ENCODE measurements at places on chromosomes 1 and 21. TPM values are rescaled to one million over a fixed set of nuclear protein-coding genes. Genes with fewer than 3 reads are reported as not detected.

RPE65 gene
- total RNA-seq = 0.13 TPM

LRRC3 gene
- 2.9 TPM for total RNA-seq

CRYBG2 gene
- total RNA-seq = not detected

TEDDM1 gene
- not detected for total RNA-seq

GBP1 gene
- 6.2 TPM for total RNA-seq

- peak; percentile 79 for DNase-seq
Observed at GRCh38 chr1:9654051-9654833, 2.7 kb downstream of the PIK3CD start.

DNA sequence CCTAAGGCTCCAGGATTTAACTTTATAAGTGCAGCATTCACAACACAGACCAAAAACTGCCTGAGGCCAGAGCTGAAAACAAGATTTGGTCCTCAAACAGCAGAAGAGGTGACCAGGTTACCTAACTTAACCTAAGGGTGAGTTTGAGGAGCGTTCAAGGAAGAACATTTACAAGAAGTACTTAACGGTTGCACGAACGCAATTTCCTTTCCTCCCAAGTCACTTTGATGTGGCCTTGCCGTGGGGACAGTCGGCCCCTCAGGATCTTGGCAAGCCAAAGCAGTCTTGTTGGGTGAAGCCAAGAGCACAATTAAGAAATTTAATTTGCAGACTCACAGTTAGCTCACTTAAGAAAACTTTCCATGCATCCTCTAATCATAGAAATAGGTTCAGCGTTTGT, 202.6 kb upstream of the COA6 start:
- no peak for DNase-seq

- DNase-seq = peak; percentile 83
Observed at GRCh38 chr1:6438047-6438525, 13.5 kb downstream of the ESPN start.

DNA sequence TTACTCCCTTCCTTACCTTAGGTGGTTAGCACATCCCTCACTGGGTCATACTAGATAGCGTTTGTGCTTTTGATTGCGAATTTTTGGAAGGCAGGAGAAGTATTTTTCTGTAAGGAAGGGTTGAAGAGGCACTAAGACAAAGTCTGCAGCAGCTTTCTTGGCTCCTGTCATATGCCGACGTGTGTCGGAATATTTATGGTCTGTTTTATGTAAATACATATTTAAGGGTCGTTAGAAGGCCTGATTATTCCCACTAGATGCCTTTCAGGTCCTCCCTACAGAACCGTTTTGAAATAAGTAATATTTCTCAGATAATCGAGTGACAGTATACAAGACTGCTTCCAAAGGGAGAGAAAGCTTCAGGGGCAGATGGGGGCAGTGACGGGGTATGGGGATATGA, 10.0 kb downstream of the RNF220 start:
- DNase-seq = no peak

DNA sequence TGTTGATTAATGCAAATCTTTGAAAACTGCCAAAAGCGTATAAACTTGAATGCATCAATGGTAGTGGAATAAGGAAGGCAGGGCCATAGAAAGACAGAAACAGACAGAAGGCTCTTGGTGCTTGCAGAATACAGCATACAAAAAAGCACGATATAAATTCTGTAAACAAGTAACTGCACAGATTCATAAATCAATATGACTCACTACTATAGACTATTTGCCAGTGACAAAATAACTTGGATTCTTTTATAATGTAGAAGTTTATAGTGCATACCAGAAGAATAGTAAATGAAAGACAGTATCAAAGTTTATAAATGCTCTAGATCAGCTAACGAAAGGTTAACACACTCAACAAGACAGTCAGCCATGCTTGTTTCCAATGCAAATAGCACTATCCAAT, 349.6 kb downstream of the PTBP2 start:
- DNase-seq = no peak

- DNase-seq = no peak
Observed at GRCh38 chr1:208243527-208243966, 637 bp downstream of the PLXNA2 start.

DNA sequence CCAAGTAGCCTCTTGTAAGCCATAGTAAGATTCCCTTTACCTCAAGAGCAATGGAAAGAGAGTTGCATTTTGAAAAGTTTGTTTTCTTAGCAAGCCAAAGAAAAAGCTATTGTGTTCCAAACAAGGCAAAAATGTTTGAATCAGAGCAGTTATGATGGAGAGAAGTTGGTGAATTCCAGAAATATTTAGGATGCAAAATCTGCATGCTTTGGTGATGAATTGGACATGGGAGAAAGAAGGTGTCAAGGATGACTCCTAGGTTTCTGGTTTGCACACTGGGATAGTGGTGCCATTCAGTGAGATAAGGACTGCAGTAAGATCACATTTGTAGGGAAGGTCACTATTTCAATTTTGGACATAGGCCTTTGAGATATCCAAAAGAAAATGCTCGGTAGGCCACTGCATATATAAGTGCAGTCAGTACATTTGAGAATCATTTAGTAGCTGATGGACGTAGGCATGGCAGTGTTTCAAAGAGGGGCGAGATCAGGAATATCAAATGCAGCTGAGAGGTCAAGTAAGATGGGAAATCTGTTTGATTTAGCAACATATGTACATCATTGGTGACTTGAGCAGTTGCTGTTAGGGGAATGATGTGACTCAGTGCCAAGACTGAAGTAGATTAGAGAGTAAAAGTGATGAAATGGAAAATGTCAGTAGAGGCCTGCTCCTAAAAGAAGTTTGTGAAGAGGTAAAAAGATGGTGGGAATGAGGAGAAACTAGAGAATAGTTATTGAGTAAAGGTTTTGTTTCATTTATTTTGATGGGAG, 33.9 kb upstream of the GPR25 start:
- no peak for DNase-seq

DNA sequence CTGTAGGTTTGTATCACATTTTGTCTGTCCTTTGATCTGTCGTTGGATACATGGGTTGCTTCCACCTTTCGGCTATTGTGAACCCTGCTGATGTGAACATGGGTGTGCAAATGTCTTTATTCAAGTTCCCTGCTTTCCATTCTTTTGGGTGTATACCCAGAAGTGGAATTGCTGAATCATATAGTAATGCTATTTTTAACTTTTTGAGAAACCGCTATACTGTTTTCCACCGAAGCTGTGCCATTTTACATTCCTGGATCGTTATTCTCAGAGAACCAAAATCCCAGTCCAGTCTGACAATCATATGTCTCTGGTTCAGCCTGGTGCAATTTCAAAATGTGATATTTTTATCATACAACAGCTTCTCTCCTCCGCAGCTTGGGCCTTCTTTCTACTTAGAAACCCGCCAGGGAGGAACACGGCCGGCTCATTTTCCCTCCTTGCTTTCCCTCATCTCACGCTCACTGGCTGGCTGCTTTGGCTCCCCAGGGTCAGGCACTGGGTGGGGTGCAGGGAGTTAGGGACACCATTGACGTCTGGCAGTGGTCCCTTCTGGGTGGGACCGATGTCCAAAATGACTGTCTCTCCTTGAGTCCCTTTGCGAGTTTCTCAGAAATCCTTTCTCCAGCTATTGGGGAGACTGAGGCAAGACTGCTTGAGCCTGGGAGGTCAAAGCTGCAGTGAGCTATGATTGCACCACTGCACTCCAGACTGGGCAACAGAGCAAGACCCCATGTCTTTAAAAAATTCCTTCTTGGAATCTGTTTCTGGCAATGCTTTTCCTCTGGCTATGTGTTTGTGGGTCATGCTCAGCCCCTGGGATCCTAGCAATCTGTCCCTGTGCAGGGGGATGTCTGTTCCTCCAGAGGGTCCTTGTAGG, 73.5 kb upstream of the AKT3 start:
- DNase-seq = no peak

DNA sequence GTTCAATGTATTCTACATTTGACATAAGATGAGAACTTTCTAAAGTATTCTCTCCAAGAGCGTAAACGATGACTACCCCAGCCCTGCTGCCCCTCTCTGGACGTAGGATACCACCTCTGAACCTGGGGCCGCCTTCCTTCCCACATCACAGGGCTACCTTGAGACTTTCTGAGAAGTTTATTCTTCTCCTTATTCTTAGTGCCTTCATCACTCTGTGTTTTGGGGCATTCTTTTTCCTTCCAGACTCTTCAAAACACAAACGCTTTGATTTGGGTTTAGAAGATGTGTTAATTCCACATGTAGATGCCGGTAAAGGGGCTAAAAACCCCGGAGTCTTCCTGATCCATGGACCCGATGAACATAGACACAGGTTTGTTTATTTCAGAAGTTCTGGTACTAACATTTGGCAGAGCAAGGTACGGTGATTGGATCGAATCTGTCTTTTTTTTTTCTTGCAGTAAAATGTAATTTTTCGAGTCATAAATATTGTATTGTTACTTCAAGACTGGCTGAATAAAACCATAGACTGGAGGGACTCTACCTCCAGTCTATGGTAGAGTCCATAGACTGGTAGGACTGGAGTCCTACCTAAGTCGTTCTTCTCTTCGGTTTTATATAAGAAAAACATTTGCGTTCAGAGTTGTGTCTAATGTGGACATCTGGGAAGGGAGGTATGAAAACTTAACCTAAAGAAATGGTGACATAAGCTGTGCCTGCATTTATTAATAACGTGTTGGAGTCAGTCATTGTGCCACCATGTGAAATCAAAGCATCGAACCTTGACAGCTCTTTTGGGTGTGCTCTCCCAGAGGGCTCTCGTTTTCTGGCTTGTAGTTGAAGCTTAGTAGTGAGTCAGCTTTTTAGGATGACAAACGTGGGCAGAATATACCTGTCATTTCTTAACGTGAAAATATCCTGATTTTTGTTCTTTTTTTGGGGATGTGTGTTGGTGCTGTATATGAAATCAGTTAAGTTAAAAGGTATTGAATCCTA, 1.2 kb downstream of the MAN1A2 start:
- DNase-seq = no peak

DNA sequence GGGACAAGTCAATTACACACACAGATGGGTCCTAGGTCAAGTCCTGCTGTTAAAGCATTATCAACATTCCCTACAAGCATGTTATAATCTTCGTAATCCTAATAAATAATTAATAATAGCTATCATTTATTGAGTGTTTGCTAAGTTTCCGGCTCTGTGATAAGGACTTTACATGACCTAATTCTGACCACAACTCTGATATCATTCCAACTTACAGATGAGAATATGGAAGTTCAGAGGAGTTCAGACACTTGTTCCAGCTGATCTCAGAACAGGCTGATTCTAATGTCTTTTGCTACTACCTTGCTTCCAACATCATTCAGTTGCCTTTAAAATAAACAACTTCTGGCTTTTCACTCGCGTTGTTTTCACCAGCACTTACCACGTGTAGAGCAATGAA, 770.1 kb upstream of the CXADR start:
- no peak for DNase-seq

DNA sequence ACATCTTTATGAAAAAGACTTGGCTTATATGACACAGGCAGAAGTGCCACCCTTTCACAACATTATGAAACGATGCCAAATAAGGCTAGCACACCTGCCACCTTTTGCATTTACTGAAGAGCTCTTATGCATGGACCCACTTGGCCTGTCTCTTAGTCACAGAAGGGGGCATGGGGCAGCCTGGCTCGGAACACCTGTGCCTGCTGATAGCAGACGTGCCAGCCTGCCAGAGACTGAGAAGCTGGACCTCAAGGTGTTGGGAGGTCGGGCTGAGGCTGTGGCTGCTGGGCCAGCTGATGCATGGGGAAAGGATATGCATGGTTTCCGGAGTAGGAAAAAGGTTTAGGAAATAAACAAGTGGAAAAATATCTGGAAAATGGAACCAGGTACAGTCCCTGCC, 21.5 kb downstream of the RCAN1 start:
- no peak for DNase-seq

DNA sequence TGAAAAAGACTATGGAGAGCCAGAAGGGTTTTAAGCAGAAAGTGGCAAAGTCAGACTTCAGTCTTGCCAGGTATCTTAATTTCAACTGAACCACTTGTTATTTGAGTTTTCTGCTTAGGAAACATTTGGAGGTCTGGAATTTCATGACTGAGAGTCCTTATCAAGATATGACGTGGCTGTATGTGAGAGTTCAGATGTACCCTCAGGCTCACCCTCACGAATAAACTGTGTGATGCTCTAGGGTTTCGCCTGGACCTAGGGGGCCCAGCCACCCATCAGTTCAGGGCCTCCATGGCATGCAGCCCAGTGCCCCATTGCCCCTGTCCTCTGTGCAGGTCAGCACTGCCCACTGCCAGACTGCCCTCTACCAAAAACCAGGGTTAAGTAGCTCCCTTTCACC, 30.6 kb upstream of the TADA1 start:
- DNase-seq = no peak

DNA sequence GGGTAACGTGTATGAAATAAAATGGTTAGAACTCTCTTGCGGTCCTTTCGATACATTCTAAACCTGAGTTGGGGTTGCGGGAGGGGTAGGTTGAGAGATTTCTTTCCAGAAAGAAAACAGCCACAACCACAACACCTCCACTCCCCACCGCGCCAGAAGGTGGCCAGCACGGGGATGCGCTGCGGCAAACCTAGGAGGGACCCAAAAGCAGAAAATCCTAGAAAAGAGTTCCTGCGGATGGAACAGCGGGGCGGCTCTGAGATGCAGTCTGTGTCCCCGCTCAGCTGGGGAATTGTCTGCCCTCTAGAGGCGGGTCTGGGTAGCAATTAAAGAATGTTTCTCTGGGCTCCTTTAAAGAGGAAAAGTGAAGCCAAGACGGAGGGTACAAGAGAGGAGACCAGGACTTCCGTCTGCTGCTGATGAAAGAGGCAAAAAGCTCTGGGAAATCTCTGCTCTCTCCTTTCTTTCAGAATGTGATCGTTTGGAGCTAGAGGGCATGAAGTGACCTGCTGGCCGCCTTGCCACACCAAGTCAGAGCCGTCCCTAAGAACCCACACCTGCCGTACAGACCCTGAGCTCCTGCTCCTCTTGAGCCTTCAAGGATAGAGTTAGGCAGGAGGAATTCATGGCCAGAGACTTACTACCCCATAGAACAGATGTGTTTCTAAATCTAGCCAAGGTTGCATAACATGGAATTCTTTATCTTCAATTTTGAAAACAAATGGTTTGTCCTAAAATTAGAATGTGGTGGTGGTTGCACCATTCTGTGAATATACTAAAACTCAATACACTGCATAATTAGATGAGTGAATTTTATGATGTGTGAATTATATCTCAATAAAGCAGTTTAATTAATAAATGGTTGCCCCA, 46.5 kb upstream of the COA6 start:
- no peak for DNase-seq

GRCh38 chr1:175332515-175332914, 139.9 kb upstream of the KIAA0040 start:
- no peak for DNase-seq

Measured in cardiac septum (tissue), 1 donor.